Uterine smooth muscle cell (primary cell): ENCODE measurements at places on chromosomes 3 and 15. TPM values are rescaled to one million over a fixed set of nuclear protein-coding genes. Genes with fewer than 3 reads are reported as not detected.

TGM5 gene
- not detected in 2 replicates for total RNA-seq

FXR1 gene
- total RNA-seq, result 228 and 236 TPM in 2 replicates

ARGFX gene
- not detected in 2 replicates for total RNA-seq

GOLGA8J gene
- total RNA-seq, result under 0.01 and 0.11 TPM in 2 replicates

PP2D1 gene
- total RNA-seq, result not detected in 2 replicates

FBXO40 gene
- under 0.01 TPM in 1 of 2 replicates, not detected in the other for total RNA-seq

C3orf49 gene
- not detected in 2 replicates for total RNA-seq

CNTN4 gene
- total RNA-seq, result 0.12 and 1.00 TPM in 2 replicates
